Mesothelial cell of epicardium (in vitro differentiated cells): ENCODE measurements at places on chromosomes 5 and 9.
A peak's percentile ranks its signal among the peaks of the same experiment; 100 is the strongest.

DNA sequence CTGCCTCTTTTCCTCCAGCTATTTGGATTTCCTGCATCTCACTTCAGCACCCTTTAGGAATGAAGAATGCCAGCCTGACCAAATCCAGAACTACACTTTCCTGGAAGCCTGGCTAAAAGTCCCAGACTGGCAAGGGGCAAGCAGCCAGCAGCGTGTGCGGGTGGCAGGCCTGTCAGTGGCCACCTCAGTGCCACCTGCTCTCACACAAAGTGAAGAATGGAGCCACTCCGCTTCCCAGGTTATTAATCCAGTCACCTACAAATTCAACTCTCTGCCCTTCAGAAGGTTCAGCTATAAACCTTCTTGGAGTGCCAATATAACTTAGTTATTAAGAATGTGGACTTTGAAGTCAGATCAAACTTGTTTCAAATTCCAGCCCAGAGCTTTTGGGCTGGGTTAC lies 6.7 kb upstream of the ALDOB start:
- H3K27ac ChIP-seq: no peak overlapping the region
- H3K4me1 ChIP-seq: peaks cover 2% of the 10 kb centered on the region
- DNase-seq: no peak
- H3K27me3 ChIP-seq: peaks cover 28% of the 10 kb centered on the region
- H3K36me3 ChIP-seq: no peaks in the 10 kb centered on the region

GRCh38 chr9:72292256-72292682 lies 72.7 kb downstream of the ZFAND5 start:
- no peak overlapping the region for H3K4me3 ChIP-seq
- DNase-seq: no peak
- peaks cover 1% of the 10 kb centered on the region for H3K36me3 ChIP-seq
- H3K27ac ChIP-seq: no peak overlapping the region
- peaks cover 16% of the 10 kb centered on the region for H3K4me1 ChIP-seq
- H3K27me3 ChIP-seq: no peaks in the 10 kb centered on the region

- peaks cover 24% of the 10 kb centered on the region for H3K4me1 ChIP-seq
- no peaks in the 10 kb centered on the region for H3K27me3 ChIP-seq
- DNase-seq: no peak
- no peak overlapping the region for H3K27ac ChIP-seq
- H3K4me3 ChIP-seq: no peak overlapping the region
Observed at GRCh38 chr9:99167694-99168093, 54.0 kb downstream of the ALG2 start.

- H3K27me3 ChIP-seq: no peaks in the 10 kb centered on the region
- no peak overlapping the region for H3K4me3 ChIP-seq
- no peak overlapping the region for H3K27ac ChIP-seq
- H3K4me1 ChIP-seq: no peaks in the 10 kb centered on the region
- peaks cover 38% of the 10 kb centered on the region for H3K36me3 ChIP-seq
Observed at GRCh38 chr5:149605354-149605997, 24.2 kb downstream of the ARHGEF37 start.

- H3K27me3 ChIP-seq: no peaks in the 10 kb centered on the region
- H3K4me1 ChIP-seq: peaks cover 19% of the 10 kb centered on the region
- no peak overlapping the region for H3K27ac ChIP-seq
- H3K4me3 ChIP-seq: no peak overlapping the region
Observed at GRCh38 chr5:58153255-58153654, 306.6 kb downstream of the PLK2 start.

GRCh38 chr9:114507726-114508125 lies 2.5 kb upstream of the WHRN start:
- H3K4me3 ChIP-seq: no peak overlapping the region
- peaks cover 30% of the 10 kb centered on the region for H3K27me3 ChIP-seq
- DNase-seq: no peak
- peaks cover 40% of the 10 kb centered on the region for H3K4me1 ChIP-seq
- no peaks in the 10 kb centered on the region for H3K36me3 ChIP-seq

- no peaks in the 10 kb centered on the region for H3K27me3 ChIP-seq
- H3K4me1 ChIP-seq: peaks cover 4% of the 10 kb centered on the region
- no peak for DNase-seq
- H3K36me3 ChIP-seq: no peaks in the 10 kb centered on the region
- H3K27ac ChIP-seq: no peak overlapping the region
Observed at GRCh38 chr5:67612961-67613360, 416.4 kb upstream of the CD180 start.

DNA sequence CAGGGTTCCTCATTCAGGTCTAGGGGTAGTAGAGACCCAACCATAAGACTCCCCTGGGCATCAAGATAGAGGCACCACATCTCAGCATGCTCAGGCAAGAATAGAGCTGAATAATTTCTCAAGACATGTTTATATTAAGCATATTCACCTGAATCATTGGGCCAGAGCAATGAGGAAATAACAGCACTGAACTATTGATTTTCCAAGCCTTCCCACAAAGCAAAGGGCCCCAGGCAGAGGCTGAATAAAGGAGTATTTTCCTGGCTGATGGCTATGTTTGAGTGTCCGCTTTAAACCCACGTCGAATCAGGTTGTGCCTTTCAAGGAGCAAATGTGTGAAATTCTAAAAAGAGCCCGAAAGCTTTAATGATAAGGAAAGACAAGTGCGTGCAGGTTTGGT lies 129.2 kb downstream of the HSD17B3 start:
- no peak overlapping the region for H3K4me3 ChIP-seq
- peaks cover 14% of the 10 kb centered on the region for H3K4me1 ChIP-seq
- DNase-seq: no peak
- H3K27ac ChIP-seq: no peak overlapping the region
- peaks cover 41% of the 10 kb centered on the region for H3K27me3 ChIP-seq

GRCh38 chr5:76717222-76718083 lies 1.5 kb downstream of the F2R start:
- H3K27me3 ChIP-seq: peaks cover 25% of the 10 kb centered on the region
- DNase-seq: no peak
- H3K4me1 ChIP-seq: peaks cover 18% of the 10 kb centered on the region
- no peaks in the 10 kb centered on the region for H3K36me3 ChIP-seq
- peak overlapping the region; percentile 85 for H3K4me3 ChIP-seq
- no peak overlapping the region for H3K27ac ChIP-seq

DNA sequence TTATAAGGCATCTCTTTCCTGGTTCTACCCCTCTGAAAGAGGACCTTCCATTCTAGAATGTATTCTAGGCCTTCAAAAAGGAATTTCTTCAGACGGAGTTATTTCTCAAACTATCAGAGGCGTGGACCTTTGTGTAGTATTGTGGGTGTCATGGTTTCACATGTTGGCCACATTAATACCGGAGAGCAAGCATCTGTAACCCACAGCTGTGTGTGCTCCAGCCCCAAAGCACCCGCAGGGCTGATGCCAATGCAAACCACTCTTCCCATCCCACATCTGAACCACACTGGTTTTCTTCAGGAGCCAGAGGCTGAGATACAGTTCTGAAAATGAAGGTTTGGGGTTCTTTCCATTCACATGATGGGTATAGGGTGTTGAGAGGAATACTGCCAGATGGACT lies 127.1 kb downstream of the BNC2 start:
- H3K4me1 ChIP-seq: peaks cover 19% of the 10 kb centered on the region
- H3K27ac ChIP-seq: no peak overlapping the region
- no peak for DNase-seq
- H3K36me3 ChIP-seq: no peaks in the 10 kb centered on the region
- H3K4me3 ChIP-seq: no peak overlapping the region
